Pulmonary artery endothelial cell (primary cell): ENCODE measurements at places on chromosomes 3 and 15. TPM values are rescaled to one million over a fixed set of nuclear protein-coding genes. Genes with fewer than 3 reads are reported as not detected.

ADCY5 gene
- 0.07 and 0.28 TPM in 2 replicates for total RNA-seq

CLRN1 gene
- total RNA-seq = not detected in 2 replicates

DNA sequence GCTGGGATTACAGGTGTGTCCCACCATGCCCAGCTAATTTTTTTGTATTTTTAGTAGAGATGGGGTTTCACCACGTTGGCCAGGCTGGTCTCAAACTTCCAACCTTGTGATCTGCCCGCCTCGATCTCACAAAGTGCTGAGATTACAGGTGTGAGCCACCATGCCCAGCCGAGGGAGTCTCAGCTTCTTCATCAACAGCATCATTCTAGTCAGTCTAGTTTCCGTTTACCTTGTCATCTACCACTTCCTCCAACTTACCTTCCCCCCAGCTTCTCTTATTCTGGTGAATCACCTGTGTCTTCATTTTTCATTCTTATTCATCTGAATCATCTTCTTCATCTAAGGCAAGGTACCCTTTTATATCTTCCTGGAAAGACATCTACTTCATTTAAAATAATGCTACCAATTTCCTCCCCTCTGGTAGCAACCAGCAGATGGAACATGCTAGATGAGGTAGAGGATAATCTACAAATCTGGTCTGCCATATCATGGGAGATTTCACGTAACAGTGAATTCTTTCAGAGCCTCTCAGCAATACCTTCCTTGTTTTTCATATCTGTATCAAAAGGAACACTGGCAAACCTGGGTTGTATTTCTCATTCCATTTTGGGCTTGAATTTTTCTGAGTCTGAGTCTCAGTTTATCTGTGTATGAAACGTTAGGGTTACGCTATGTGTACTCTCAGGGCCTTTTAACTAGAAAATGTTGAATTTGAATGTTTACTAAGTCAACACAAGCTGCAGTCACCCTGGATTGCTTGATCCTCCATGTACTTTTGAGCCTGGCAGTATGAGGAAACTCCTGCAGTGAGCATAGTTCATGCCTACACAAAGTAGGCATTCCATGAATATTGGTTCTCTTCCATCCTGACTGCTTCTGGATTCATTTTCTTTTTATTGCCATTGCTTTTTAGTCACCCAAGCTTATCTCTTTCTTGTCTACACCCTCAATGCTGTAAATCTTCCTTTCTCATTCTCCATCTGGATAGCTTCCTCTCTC, 16.8 kb downstream of the LPP start:
- no peak for DNase-seq

DNA sequence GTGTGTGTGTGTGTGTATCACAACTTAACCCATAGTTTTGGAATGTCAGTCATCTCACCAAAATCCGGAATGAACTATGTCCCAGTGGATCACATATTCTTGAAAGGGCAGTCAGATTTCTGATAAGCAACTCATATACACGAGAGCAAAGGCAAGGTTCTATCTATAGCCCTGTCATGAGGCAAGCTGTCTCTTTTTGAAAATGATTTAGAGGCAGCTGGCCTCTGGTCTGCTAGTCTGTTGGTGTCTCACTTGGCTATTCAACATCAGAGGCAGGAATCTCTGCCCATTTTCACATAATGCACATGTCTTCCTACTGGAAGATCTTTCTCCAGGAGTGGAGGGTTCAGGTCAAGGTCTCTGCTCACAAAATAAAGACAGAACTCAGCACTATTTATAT, 79.8 kb downstream of the CNTN6 start:
- no peak for DNase-seq

DNA sequence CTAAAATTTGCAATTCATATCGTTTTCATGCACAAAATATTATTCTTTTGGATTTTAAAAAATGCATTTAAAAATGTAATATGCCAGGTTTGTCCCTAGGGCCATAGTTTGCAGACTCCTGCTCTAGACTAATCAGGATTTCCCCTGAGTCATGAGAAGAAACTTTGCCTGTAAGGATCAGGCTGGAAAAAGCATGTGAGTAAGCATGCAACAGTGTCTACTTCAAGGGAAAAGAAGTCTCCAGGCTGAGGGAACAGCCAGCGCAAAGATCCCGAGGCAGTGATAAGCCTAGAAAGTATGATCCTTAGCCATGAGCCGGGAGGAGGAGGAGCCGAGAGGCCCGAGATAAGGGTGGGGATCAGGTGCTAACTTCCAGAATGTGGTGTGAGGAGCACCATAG, 382.8 kb upstream of the CFAP20DC start:
- no peak for DNase-seq

DNA sequence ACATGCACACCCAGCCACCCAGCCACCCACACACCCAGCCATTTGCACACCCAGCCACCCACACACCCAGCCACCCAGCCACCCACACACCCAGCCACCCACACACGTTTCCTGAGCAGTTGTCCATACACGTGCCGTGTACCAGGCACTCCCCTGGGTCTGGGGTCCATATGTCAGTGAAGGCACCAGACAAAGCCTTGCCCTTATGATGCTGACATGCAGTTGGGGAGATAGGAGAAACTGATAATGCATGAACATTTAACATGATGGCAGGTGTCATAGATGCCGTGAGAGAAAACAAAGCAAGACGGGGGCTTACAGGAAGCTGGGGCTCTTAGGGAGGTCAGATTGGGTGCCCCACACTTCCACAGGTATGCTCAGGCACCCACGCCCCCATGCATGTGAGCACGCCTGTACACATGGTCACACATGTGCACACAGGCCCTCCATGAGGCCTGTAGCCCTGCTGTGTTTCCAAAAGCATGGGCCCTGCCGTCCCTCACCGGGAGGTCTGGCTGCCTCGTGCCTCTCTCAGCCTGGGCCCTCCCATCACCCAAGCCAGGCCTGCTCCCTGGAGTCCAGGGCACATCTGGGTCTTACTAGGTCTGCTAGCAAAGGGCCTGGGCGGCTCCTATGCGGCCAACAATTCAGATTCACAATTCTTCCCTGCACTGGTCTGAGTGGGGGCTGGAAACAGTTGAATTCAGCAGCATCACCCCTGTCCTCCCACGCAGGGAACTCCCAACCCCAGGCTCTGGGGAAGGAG, 3.6 kb upstream of the DNAJB8 start:
- DNase-seq = no peak
